Stimulated activated CD4-positive, alpha-beta T cell treated with anti-CD3 and anti-CD28 coated beads, TNF-alpha, amount 100 ng/mL, for 24 hours (primary cell): ENCODE measurements at places on chromosomes 7 and 10.
A peak's percentile ranks its signal among the peaks of the same experiment; 100 is the strongest.

DNA sequence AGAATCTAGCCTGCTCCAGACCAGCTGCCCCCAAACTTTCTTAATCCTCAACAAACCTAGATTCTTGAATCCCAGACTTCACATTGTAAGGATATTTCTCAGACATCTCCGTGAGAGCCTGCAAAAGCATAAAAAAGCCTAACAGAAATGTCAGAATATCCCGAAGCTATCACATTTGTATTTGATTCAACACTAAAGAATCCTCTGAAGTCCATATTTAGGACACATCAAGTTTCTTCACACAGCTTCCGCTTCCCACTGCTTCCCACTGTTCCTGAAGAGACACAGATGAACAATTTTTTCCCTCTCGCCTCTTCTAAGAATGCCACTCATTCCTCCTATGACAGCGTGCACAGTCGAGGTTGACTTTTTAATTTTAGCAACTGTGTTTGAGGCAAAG is 396.2 kb upstream of the IGFBP3 start:
- DNase-seq, result no peak

- DNase-seq, result no peak
Measured at GRCh38 chr7:14734839-14735321, 167.7 kb downstream of the DGKB start.

DNA sequence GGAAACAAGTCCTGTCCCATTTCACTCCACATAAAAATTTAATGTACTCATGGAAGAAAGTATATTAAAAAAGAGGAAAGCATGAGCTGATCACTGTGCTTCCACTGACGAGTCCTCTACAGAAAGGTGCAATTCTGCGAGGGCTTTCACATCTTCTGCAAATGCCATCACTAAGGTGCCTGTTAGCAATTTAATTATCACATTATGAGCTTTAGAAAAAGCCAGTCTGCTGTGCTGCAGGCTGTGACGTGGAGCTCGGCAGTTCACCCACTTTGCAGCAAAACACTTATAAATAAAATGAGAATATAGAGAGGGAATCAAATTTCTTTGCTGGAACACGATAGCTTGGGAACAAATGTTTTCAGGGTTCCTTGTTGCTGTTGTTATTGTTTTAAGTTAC is 22.5 kb upstream of the NEUROD6 start:
- DNase-seq, result no peak

DNA sequence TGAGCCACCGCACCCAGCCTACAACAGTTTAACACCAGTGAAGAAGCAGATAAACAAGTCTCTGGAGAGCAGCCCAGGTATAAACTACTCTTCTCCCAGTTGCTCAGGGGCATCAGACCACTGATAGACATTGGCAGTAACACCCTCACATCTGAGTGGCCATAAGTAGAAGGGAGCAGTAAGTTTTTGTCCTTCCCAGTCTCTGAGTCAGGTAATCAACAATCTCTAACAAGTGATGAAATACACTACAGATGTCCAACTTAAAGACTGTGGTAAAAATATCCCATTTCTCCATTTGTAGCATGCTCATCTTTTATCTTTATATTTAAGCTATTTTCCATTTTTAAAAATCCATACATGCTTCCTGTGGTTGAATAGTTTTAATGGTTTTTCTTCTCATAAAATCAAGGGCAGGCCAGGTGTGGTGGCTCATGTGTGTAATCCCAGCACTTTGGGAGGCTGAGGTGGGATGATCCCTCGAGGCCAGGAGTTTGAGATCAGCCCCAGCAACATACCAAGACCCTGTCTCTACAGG is 78.6 kb downstream of the GSAP start:
- no peak for DNase-seq

GRCh38 chr7:156017431-156017830 is 205.2 kb upstream of the SHH start:
- no peak for DNase-seq

GRCh38 chr10:17229016-17229716 is 1.1 kb downstream of the VIM start:
- peak; percentile 21 for DNase-seq

GRCh38 chr10:3805201-3805790 is 20.3 kb upstream of the KLF6 start:
- no peak for DNase-seq

- DNase-seq, result no peak
Measured at GRCh38 chr10:1674501-1674900, 62.8 kb downstream of the ADARB2 start.

GRCh38 chr10:132702601-132703418 is 83.1 kb downstream of the NKX6-2 start:
- DNase-seq, result no peak

DNA sequence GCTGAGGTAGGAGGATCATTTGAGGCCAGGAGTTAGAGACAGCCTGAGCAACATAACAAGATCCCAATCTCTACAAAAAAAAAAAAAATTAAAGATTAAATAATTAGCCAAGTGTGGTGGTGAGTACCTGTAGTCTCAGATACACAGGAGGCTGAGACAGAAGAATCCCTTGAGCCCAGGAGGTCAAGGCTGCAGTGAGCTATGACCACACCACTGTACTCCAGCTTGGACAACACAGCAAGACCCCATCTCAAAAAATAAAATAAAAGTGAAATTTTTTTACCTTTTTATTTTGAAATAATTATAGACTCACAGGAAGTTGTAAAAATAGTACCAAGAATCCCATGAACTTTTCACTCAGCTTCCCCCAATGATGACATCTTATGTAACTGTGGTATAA is 4.9 kb downstream of the FAM149B1 start:
- no peak for DNase-seq

GRCh38 chr7:113392841-113393540 is 274.6 kb upstream of the SMIM30 start:
- DNase-seq, result no peak

GRCh38 chr7:82521906-82522445 is 78.4 kb upstream of the CACNA2D1 start:
- DNase-seq, result no peak
